Glutamatergic neuron (in vitro differentiated cells): ENCODE measurements at places on chromosomes 3 and 15. TPM values are rescaled to one million over a fixed set of nuclear protein-coding genes. Genes with fewer than 3 reads are reported as not detected.
A peak's percentile ranks its signal among the peaks of the same experiment; 100 is the strongest.

DNA sequence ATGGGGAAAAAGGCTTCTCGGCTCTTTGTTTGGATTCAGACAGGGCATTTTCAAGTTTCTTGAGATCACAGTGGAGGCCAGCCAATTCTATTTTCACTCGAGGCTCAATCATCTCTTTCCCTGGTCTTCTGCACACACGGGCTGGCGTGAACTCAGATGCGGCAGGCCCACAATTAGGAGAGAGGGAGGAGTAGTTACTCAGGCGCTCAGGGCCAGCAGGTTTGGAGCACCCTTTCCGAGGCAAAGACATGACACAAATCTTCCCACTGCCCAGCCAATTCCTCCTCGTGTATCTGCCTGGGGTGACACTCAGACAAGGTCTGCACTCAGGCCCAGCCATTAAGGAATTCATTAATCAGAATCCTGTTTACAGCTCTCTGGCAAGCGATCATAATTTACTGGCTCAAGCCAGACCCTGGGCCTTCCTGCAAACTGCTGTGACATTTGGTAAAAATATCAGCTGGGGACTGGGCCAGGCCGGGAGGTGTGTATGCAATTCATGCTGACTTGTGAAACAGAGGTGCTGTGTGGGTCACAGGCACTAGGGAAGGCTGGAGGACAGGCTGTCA lies 68.1 kb upstream of the TLE3 start:
- no peak for DNase-seq

- DNase-seq, result no peak
Measured at GRCh38 chr3:169311381-169311780, 352.1 kb downstream of the MECOM start.

DNA sequence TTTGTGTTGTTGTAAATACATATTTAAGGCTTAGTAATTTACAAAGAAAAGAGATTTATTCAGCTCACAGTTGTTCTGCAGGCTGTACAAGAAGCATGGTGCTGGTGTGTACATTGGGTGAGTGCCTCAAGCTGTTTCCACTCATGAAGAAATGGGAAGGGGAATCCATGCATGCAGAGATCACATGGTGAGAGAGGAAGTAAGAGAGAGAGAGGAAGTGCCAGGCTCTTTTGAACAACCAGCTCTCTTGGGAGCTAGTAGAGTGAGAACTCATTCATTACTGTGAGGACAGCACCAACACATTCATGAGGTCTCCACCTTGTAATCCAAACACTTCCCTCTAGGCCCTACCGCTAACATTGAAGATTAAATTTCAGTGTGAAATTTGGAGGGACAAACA lies 909.2 kb downstream of the NSUN3 start:
- DNase-seq, result no peak

GRCh38 chr3:44886561-44886960 lies 12.2 kb downstream of the TGM4 start:
- DNase-seq, result no peak

DNA sequence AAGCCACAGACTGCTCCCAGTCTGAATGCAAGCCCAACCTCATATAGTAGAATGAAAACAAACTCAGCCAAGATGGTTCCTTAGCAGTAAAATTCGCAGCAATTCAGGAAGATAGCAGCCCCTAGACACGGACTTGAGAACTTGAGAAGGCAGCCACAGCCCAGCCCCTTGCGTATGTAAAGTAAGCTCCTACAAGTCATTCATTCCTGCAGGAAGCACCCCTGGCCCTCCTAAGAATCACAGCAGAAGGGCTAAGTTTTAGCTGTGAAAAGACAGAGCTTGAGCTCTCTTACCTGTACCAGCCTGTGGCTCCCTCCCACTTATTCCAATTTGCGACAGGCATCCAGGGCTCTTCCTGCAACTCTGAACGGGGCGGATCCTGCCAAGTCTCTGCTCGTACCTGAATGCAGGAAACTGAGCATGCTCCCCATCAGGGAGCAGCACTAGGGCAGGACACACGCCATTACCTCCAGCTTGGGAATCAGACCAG lies 136.4 kb downstream of the MAGI1 start:
- no peak for DNase-seq

DNA sequence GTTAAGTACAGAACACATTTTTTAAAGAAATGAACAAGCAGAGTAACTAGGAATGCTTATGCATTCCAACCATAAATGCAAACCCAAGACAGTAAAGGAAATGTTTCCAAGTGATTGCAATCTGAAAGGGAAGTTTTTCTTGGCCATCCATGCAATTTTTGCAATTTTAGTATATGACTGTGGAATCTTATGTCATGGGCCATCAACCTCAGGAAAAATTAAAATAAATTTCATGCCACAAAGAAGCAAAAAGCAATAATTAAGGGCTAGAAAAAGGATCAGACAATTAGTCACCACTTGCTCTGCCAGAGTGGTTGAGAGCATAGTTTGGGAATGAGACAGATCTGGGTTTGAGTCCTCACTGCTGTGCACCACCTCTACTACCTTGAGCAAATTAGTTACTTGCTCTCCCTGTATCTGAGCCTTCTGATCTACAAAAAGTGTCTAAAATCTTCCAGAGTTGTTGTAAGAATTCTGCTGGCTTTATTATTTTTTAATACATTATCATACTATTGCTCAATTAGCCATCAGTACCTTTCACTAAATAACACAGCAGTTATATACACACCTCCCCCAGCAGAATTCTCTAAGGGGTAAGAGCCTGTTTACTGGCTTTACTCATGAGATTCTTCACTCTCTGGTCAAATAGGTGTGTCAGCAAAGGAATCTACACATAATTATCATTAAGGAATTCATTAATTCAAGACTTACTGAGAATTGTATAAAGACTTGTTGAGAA lies 49.7 kb upstream of the FBN1 start:
- no peak for DNase-seq

GRCh38 chr3:107800710-107801109 lies 277.9 kb downstream of the BBX start:
- DNase-seq, result no peak

DNA sequence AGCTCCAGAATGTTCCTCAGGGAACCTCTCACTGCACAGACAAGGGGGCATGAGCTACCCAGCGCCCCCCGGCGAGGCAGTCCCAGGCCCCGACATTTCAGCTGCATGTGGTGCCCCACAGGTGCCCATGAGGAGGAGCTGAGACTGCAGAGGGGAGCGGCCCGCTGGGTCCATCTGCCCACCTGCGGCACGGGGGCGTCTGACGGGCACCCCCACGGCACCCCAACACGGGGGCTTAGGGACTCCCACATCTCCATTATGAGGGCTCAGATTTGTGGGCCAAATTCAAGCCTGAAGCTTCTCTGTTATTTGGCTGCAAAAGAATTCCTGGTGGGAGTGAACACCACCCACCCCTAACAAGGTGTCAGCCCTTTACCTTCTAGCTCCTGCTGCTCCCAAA lies 258.4 kb downstream of the UACA start:
- no peak for DNase-seq

DNA sequence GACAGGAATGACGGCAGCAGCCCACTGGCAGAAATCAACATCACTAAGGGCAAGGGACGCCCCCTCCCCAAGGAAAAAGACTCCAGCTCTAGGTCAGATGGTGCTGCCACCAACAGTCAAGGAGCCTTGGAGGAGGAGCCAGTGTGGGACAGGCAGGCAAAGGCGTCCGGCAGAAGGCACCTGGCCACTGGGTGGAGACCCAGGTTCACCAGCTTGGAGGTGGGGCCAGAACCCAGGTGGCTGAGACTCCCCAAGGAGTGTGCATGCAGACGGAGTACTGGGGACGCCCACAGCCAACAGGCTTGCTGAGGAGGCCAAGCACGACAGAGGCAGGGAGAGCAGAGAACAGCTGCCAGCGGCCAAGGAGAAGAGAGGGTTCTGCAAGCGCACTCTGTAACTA lies 35.2 kb downstream of the PTPN23 start:
- DNase-seq, result peak; percentile 19

GRCh38 chr15:31256378-31257265 lies 70.0 kb upstream of the KLF13 start:
- no peak for DNase-seq

DNA sequence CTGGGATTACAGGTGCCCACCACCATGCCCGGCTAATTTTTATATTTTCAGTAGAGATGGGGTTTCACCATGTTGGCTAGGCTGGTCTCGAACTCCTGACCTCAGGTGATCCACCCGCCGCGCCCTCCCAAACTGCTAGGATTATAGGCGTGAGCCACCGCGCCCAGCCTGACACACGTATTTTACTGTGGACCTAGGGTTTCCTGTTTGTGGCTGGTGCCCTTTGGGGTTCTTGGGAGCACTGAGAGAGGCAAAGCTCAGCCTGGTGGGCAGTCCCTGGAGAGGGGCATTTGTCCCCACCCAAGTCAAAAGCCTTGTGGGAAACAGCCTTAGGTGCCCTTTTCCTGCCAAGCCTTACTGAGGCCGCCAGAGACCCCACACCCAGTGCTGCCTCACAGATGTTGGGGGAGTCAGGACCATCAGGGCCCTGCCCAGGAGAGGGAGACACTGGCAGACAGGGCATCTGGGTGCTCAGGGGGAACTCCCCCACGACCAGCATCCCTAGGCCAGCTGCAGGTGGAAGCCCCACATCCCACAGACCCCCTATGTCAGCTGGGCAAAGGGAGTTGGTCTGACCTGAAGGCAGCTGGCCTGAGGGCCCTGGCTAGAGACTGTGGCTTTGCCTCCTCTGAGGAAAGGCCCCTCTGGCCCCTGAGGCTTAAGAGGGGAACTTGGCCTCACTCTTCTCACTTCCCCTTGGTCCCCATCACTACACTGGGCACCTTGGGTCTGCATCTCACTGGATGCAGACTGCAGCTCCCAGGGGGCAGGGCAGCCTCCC lies 35.1 kb downstream of the DNAH1 start:
- no peak for DNase-seq

DNA sequence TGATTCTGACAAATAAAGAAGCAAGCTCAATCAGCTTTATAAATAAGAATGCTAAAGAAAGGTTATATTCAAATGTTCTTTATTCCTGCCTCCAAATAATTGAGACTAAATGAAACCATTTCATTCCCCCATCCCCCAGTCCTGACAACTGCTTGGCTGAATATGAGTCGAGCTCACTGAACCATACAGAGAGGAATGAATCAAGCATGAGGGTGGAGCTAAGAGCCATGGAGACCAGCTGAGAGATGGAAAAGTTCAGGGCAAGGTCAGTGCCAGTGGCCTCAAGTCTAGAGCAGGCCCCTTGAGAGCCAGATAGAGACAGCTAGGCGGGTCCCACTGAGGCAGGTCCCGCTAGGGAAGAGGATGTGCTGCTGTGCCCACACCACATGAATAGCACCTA lies 188.7 kb upstream of the EIF1B start:
- no peak for DNase-seq

GRCh38 chr3:27723001-27723445 lies 900 bp upstream of the EOMES start:
- DNase-seq, result no peak

DNA sequence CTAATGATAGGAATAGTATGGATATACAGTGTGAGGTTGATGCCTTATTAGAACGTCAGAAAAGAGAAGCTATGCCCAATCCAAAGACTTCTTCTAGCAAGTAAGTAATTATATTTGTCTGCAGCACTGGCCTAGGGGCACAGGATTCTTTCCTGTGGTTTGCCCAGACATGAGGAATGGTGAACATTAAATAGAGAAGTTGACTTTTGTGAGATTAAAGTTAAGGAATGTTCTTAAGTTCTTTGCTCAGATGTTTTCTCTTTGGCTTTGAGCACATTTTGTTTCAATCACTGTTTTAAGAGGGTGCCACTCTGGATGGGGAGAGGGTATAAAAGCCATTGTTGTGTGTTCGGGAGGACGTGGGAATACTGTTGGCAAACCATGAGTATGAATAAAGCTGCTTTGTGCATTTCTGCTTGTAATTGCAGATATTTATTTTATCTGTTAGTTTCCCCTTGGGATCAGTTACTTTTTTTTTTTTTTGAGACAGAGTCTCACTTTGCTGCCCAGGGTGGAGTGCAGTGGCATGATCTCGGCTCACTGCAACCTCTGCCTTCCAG lies 8.3 kb downstream of the KIF23 start:
- no peak for DNase-seq

DNA sequence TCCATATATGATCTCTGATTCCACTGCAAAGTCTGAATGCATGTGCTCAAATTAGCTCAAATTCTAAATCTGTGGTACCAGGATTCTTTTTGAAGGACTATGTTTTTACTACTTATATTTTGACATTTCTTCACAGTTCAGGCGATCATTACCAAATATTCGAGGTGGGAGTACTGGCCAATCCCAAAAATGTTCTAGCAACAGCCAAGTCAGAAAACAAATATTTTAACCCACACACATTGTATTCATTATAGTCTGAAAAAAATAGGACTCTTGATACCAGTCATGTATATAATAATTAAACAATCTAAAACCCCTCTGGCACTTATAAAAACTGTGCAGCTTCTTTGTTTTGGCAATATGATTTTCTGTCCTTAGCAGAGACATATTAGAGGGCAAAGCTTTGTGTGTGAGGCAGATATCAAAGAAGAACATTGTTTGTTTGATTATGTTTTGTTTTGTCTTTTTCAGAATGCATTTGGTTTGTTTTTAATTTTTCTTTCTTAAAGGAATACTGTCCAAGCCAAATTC lies 37.4 kb downstream of the FGF7 start:
- no peak for DNase-seq

GRCh38 chr15:98966091-98966787 lies 41.4 kb downstream of the PGPEP1L start:
- no peak for DNase-seq

- DNase-seq, result no peak
Measured at GRCh38 chr3:148289159-148289558, 408.5 kb upstream of the AGTR1 start.

DNA sequence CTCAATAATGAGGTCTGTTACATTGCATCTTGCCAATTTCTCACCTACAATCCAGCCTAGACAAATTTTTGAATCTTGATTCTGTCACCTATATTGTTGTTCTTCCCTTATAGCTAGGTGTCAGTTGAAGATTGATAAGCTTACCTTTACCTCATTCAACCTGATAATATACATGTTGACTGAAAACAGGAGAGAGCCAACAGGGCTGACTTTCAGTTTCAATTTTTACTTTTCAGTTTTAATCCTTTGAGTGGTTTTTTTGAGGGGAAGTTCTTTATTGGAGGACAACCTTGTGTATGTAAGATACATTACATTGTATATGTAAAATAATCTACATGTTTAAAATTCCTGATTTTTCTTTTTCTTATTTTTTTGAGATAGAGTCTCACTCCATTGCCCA lies 5.8 kb downstream of the ATP13A5 start:
- no peak for DNase-seq

GRCh38 chr3:154764856-154765640 lies 315.1 kb upstream of the MME start:
- no peak for DNase-seq

The JMJD7 gene
- 26.6 TPM for total RNA-seq

The IL17RB gene
- 0.78 TPM for total RNA-seq

The PTH1R gene
- 0.29 TPM for total RNA-seq

The EPHB1 gene
- total RNA-seq, result 16.3 TPM

The CCNL1 gene
- 123 TPM for total RNA-seq

The MOBP gene
- total RNA-seq, result not detected

The SCN11A gene
- 0.78 TPM for total RNA-seq

The DZIP1L gene
- 3.3 TPM for total RNA-seq

The ROPN1 gene
- not detected for total RNA-seq

The HHLA2 gene
- total RNA-seq, result not detected

The SEC11A gene
- 84.3 TPM for total RNA-seq
